Activated gamma-delta T cell treated with Interleukin-2 at 50 U/mL for 16 hours (primary cell): ENCODE measurements at places on chromosomes 2 and 18.
A peak's percentile ranks its signal among the peaks of the same experiment; 100 is the strongest.

GRCh38 chr2:62536873-62537547 is 31.0 kb upstream of the TMEM17 start:
- no peak for DNase-seq

- DNase-seq = no peak
Observed at GRCh38 chr18:21632393-21632792, 20.3 kb downstream of the SNRPD1 start.

GRCh38 chr2:108125581-108125980 is 114.2 kb upstream of the SULT1C3 start:
- no peak for DNase-seq

- DNase-seq = no peak
Observed at GRCh38 chr2:113122364-113122763, 5.0 kb upstream of the IL1RN start.

GRCh38 chr2:46737577-46737976 is 178.0 kb downstream of the MCFD2 start:
- no peak for DNase-seq

DNA sequence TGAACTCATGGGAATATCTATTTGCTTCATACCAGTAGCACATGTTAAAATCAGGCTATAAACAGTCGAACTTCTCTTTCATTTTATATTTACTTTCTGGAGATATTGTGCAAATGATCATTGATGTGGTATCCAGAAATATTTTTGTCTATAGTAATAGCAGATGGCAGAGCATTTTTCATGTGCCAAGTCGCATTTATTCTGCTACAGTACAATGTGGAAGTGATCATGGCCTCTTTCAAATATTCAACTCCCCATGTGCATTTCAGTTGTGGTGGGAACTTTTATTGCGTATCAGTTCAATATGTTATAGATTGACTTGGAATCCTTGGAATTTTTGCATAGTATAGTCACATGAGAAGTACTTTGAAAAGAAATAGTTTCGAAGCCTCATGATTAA is 57.4 kb downstream of the RHBDD1 start:
- DNase-seq = no peak

DNA sequence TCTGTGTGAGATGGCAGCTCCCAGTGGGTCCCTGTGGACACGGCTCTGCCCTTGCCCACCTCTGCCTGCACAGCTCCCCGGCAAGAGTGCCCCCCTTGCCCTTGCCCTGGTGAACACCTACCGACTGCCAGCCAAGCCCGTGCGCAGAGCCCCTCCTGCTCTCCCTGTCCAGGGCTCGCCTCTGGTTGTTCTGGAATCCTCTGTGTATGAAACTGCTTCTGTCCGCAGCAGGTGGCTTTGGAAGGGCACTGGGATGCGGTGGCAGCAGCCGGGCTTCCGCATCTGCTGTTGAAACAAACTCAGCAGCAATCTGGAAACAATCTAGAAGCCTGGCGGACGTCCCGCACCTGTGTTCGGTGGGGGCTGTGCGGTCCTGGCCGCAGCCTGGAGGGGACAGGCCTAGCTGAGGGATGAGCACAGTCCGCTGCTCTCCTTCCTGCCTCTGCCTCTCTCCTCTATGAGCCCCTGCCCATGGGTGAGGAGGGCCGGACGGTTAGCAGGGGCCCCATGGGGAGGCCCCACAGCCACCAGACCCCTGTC is 34.0 kb upstream of the KLF11 start:
- no peak for DNase-seq

DNA sequence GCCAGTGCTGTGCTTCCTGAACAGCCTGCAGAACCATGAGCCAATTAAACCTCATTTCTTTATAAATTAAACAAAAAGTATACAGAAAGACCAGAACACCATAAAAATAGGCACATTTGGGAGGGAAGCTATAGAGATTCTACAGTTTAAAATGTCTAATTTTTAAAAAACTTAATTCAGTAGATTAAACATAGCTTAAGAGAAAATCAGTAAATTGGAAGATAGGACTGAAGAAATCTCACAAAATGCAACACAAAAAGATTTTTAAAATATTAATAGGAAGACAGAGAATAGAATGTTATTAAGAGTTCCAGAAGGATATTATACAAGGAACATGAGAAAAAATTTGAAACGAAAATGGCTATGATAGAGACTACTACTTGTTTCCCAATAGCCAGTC is 90.5 kb upstream of the SPTBN1 start:
- no peak for DNase-seq

- no peak for DNase-seq
Observed at GRCh38 chr18:79527656-79528315, 132.1 kb downstream of the NFATC1 start.

GRCh38 chr2:7436096-7436906 is 519.1 kb downstream of the RNF144A start:
- no peak for DNase-seq

GRCh38 chr2:226656367-226656766 is 143.3 kb downstream of the IRS1 start:
- DNase-seq = no peak

- DNase-seq = no peak
Observed at GRCh38 chr2:178928077-178928476, 120.9 kb upstream of the TTN start.

DNA sequence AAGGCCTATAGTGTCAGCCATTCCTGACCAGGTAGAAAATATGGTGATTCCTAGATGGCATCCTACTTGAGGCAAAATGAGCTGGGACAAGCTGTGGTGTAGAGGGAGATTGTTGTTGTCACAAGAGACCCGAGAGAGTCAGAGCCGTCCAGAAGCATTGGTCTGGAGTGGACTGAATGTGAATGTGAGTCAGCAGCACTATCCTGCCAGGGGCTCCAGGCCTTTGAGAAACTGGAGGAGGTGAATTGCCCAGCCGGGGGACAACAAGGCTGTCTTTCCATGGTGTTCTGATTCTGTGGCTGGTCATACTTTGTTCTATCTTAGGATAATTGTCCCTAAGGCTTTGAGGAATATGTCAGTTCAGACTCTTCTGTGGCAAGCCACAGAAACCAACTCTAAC is 29.4 kb upstream of the EIF2AK3 start:
- DNase-seq = no peak

GRCh38 chr2:110873056-110873502 is 140.7 kb downstream of the ACOXL start:
- DNase-seq = no peak

DNA sequence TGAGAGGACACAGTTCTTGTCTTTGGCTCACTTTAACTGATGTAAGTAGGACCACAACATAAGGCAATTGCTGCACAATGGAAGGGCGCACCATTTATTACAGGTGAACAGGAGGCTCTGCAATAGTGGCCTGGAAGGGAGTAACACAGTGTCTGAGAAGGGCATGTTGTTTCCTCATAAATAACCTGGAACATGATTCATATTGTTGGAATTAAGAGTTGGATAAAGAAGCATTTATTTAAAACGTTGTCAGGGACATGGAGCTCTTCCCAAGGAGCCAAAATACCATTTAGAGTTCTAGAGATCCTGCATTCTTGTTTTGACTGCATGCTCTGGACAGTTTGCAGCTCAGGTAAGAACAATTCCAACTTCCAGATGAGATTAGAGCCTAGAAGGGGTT is 110.4 kb downstream of the PLCL1 start:
- no peak for DNase-seq

- peak; percentile 83 for DNase-seq
Observed at GRCh38 chr2:98465456-98466226, 21.0 kb downstream of the INPP4A start.

GRCh38 chr2:98959810-98960507 is 23.9 kb upstream of the CRACDL start:
- DNase-seq = no peak

DNA sequence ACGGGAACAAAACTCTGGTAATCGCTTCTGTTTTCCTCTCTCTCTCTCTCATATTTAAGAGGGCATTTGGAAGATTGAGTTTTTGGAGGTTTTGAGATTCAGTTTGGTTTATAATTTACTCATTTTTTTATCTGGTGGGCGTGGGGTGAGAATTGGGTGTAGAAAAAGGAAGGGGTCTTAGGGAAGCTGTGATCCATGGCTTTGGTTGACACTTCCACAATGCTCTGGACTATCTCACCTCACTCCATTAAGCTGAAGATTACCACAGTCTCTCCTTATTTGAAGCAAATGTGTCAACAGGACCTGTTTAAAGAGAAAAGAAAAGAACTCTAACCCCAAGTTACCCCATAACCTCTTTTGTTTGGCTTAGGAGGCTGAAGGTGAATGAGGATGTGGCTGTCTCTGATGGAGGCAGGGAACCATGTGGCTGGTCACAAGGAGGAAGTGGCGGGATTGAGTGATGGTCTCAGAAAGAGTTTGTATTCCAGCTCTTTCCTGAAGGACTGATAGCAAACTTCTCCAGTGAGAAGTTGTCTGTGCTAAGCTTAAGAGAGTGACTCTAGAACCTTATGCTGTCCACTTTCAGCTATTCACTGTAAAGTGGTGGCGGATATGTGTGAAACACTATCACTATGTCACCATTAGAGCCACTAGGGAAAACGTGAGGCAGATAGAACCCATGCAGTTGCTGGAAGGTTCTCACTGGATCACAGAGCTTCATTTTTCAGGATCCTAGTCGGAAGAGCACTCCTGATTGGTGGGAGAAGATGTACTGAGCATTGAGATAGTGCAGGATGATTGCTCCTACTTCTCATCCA is 934 bp downstream of the ZNF804A start:
- DNase-seq = no peak

DNA sequence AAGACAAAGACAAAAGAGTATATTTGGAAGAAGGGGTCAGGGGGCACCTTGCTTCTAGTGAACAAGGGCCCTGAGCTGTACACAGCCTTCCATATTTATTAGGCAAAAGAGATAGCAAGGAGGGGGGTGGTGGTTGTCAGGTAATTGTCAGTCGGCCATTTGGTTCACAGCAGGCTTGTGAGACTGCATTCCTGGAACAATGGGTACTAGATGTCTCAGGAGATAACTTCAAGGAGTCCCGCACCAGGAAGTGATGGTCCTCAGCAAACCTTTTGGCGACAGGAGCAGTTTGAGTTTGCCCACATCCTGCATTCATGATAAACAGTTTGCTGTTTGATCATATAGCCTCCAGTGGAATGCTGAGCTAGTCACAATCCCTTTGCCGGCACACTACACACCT is 376.4 kb upstream of the RAB12 start:
- DNase-seq = no peak

DNA sequence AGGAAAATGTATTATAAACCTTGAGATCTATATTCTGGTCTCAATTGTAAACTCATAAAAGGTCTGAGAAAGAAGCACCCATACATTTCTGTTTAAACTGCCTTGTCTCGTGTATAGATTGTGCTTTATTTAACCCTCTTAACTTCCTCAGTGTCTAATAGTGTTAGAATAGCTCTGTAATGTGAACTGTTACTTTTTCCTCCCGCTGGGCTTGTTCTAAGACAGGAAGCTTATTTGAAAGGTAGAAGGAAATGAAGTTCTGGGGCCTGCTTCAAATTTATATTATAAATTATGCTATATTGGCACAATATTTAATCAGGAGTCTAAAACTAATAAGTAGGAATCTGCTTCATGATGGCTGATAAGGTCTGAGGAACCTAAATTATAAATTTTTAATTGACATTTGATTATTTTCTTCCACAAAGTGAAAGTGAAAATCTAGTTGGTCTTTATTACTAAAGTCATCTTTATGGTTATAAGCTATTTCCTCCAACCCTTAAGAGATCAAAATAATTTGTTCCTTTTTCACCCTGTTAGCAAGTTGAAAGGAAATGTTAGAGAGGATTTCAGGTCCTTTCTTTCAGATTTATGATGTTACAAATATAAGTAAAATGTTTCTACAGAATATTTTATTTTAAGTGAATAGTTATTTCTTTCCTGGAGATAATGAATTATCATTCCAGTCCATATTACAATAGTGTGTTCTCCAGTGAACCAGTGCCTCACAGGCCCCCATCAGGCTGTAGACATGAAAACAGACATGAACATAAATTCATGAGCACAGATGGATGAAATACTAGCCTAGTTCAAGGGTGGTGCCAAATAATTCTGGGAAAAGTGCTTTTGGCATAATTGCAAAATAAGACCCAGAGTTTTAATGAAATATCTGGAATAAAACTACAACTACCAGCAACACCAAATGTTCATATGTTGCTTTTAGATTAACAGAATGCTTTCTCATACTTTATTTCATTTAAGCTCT is 7.9 kb downstream of the MFSD6 start:
- DNase-seq = no peak

- no peak for DNase-seq
Observed at GRCh38 chr2:39121523-39122063, 742 bp upstream of the SOS1 start.

DNA sequence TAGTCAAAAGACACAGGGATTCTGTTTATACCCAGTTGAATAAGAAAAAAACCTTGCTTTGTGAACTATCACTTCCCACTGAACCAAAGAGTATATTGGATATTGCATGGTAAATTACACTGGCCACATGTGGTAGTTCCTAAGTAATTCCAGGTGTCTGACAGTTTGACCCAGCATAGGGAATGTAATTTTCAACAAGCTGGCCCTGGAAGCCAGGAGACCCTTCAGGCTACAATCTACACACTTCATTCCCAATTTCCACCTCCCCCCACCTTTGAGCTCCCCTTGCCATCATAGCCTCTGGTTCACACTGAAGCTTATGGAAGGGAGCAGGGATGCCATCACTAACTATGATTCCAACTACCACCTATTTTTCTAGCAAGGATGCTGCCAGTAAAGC is 2.8 kb downstream of the FRZB start:
- no peak for DNase-seq

DNA sequence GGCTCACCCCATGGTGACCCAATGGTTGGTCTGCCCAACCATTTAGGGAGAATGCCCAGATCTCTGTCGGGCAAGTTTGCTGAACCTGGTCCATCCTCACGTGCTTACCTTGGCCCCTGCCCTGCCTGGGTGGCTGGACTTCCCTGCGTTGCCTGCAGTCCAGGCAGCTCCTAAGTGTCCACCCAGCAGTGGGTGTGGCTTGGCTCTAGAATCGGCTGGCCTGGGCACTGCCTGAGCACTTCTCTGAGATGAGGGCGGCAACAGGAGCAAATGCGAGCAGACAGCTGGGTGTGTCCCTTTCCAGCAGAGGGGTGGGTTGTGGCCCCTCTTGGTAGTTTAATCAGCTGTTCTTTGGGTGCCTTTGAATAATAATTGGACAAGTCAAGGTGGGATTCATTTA is 11.3 kb downstream of the PCARE start:
- no peak for DNase-seq

DNA sequence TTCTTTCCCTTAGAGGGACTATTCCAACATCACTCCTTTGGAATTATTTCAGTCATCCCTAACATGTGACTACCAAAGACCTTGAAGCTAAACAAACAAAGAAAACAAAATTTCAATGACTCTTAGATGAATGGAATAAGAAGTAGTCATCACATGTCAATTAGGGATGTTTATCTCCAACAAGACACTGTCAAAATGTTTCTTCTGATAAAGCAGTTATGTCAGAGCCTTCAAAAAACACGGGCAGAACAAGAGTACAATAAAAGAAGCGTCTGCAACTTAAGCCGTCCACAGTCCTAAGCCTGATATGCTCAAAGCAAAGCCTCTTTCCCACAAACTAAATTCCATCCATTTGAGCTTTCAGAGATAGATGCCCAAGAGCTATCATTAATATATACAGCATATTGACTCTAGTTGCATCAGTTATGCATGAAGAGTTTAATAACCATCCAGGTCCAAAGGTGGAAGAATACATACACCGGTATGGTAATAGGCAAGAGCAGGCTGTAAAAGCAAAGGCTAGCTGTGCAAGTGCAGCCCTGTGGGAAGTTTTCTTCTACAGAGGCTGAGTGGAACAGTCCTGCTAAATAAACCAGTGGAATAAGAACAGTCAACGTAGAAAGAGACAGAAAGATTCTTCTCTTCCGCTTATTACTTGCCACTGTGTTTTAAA is 98.1 kb downstream of the ICA1L start:
- DNase-seq = no peak
